Cortex of kidney (tissue), 1 donor: ENCODE measurements at places on chromosomes 1 and 21.

DNA sequence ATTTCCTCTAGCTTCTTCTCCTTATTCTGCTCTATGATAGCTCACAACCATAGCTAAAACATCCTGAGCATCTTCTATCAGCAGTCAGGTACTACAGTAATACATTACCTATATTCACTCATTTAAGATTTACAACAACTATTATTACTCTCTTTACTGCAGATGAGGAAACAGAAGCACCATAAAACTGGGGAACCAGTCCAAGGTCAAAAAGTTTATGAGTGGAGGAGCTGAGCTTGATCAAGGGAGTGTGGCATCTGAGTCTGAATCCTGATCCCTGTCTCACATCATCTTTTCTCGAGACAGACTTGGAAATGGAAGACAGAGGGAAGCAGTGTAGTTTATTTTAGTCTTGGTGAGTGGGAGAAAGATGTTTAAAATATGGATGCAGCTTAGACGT, 288.6 kb downstream of the RGS7 start:
- no peak for DNase-seq

DNA sequence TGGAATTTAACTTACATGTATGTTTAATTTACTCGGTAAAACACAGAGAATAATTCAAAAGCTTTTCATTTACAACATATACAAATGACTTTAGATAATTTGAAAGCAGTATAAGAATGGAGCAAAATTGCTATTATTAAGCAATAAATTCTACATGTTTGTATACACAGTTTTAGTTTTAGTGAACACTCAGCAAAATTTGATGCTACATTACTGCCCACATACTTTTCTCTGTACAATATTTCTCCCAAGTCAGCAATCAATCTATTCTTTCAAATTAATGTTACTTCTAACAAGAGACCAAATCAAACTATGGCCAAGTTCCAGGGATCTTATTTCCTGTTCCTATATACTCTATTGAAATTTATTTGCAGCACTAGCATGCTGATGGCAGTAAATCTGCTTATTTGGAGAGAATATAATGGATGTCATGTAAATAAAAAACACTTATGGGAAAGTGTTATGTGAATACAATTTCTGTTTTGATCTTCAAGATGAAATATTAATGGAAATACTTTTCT, 82.6 kb upstream of the BRINP3 start:
- DNase-seq, result no peak

GRCh38 chr1:16112596-16113555, 39.4 kb upstream of the FAM131C start:
- no peak for DNase-seq

DNA sequence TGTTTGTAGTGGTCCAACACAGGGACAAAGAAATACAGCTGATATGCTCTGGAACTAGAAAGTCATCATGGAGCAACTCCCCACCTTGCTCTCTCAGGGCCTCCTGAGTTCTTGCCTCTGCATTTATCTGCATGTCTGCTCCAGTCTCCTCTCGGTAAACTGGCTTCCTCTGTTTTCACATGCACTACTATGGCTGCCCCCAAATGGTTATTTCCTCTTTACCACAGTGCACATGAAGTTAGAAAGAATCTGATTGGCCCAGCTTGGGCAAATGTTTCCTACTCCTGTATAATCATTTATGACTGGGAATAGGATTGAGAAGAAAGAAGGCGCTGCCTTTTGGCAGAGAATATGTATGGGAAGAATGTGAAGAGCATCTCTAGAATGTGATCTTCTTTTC, 16.5 kb upstream of the PSMB2 start:
- no peak for DNase-seq

DNA sequence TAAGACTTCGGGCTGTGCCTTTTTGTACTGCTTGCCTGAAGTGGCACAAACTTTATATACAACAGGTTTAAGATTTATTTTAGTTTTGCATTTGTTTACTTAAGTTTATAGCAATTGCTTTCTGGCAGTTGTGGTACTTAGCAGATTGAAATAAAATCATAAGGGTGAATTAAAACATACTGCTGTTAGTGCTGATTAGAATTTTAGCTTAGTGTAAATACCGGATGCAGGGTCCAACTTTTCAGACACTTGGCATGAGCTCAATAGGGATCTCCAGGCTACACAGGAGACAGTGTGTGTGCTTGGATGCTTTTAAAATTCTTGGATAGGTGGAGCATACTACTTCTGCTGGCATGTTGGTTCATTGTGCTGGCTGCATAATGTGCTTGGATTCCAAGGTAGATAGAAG, 159.6 kb downstream of the NFIA start:
- DNase-seq, result no peak

DNA sequence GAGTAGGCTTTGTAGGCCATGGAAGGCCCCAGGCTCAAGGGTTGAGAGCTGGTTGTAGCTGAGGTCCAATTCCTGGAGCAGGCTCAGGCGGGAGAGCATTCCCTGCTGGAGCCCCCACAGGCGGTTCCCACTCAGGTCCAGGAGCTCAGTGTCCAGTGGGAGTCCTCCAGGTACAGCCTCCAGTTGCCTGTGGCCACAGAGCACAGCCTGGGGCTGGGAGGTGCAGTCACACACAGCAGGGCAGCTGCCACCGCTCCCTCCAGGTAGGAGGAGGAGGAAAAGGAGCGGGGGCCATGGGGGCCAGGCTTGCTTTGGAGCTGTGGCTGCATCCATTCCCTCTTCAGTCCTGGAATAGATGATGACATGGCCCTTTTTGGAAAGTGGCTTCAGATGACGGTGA, 2.8 kb downstream of the LINGO4 start:
- no peak for DNase-seq

GRCh38 chr1:201648066-201648906, 109.4 kb downstream of the NAV1 start:
- DNase-seq, result no peak

- no peak for DNase-seq
Measured at GRCh38 chr1:230069796-230070195, 2.8 kb downstream of the GALNT2 start.

DNA sequence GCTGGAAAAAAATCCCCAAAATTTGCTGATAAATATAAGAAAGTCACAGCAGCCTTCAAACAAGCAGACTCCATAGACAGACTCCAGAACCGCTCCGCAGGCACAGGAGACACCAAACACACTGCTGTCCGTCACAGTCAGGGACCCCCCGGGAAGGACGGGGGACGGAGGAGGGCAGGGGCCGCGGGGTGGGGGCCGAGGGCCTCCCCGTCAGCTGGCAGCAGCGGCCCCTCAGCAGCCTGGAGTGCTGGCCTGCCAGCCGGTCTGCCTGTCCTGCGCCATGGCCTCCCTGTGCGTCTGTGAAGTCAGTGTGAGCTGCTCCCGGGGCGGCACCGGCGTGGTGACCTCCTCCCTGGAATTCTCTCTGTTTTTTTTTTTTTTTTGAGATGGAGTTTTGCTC, 10.1 kb upstream of the C1orf159 start:
- DNase-seq, result no peak

DNA sequence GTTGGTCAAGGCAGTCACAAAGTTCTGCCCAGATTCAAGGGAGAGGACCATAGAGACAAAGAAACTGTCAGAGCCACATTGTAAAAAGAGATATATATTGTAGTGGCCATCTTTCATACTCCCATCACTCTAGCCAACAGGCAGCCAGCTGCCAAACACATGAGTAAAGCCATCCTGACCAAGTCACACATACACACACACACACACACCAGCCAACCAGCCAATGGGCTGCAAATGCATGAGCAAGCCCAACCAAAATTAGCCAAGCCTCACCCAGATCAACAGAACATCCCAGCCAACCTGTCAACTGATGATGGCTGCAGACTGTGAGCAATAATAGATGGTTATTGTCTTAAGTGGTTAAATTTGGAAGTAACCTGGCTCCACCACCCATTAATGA, 120.7 kb downstream of the SEC16B start:
- DNase-seq, result no peak

DNA sequence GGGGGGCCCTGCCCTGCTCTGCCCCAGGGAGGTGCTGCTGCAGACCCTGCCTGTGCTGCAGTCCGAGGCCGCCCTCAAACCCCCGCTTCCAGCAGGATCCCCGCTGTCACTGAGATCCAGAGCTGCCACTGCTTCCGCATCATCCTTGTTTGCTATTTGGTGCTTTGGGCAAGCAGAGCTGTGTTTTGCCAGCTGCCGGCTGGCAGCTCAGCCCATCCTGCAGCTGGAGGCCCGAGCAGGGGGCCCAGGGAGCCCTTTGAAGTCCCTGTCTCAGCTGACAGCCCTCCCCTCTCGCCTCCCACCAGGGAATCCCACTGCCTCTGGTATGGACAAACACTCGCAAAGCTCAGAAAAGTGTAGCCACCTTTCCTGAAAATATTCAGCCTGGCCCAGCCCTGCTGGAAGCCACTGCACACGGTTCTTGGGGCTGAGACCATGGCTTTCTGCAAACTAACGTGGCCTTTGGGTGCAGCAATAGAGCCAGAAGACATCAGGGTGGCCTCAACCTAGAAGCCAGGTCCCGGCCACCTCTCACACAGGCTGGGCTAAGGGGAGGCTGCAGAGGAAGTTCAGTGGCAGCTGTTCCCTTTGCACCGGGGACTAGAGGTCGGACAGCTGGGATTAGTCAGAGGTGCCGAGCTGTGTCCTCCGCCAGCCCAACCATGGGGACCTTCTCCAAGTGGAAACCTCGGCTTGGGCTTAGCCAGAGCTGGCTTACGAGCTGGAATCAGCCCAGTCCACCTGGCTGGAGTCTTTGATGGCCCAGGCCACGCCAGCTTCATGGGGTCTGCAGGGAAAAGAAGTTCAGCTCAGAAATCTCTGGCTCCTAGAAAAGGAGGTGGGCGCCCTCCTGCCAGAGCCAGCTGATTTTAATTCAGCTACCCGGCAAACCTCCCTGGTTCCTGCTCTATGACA, 107.1 kb downstream of the SPSB1 start:
- DNase-seq, result no peak

DNA sequence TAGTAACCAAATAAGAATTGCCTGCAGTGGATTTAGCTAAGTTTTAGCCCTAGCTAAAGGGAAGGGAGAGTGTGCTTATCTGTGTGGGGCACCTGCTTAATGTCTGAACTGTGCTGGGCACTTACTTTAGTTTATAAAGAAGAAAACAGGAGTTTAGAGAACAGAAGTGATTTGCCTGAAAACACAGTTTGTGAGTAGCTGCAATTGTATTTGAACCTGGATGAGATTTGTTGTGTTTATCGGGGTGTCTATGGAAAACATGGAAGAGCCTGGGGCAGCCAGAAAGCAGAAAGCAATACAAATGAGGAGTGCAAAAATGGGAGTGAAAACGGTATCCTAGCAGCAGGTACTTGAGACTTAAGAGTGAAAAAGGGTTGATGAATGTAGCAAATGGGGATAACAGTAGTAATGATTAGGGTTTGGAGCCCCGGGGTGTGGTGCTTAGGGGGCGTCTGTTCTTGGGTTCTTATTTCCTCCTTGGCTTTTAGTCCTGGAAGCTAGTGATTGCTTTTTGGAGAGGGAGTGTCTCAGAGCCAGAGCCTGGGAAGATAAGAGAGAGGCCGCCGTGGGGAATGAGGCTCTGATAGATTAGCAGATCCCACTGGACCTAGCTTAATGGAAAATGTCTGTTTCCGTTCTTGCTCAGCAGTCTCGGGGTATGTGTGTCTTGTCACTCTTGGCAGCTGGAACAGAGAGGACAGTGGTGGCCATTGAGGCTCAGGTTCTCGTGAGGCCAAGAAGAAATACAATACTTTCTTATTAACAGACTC, 5.6 kb downstream of the PRCC start:
- no peak for DNase-seq

DNA sequence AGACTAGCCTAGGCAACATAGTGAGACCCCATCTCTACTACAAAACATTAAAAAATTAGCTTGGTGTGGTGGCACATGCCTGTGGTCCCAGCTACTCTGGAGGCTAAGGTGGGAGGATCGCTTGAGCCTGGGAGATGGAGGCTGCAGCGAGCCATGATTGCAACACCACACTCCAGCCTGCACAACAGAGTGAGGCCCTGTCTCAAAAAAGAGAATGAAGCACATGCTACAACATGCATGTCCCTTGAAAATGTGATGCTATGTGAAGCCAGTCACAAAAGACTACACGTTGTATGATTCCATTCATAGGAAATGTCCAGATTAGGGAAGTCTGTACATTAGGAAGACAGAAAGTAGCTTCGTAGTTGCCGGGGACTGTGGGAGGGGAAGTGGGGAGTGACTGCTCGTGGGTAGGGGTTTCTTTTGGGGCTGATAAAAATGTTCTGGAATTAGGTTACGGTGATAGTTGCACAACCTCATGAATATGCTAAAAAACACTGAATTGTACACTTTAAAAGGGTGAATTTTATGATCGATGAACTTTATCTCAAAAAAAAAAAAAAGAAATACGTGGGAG, 202.1 kb downstream of the KAZN start:
- no peak for DNase-seq

GRCh38 chr1:55584526-55585401, 369.6 kb upstream of the USP24 start:
- DNase-seq, result no peak

- no peak for DNase-seq
Measured at GRCh38 chr1:34398916-34399275, 222.2 kb downstream of the C1orf94 start.

DNA sequence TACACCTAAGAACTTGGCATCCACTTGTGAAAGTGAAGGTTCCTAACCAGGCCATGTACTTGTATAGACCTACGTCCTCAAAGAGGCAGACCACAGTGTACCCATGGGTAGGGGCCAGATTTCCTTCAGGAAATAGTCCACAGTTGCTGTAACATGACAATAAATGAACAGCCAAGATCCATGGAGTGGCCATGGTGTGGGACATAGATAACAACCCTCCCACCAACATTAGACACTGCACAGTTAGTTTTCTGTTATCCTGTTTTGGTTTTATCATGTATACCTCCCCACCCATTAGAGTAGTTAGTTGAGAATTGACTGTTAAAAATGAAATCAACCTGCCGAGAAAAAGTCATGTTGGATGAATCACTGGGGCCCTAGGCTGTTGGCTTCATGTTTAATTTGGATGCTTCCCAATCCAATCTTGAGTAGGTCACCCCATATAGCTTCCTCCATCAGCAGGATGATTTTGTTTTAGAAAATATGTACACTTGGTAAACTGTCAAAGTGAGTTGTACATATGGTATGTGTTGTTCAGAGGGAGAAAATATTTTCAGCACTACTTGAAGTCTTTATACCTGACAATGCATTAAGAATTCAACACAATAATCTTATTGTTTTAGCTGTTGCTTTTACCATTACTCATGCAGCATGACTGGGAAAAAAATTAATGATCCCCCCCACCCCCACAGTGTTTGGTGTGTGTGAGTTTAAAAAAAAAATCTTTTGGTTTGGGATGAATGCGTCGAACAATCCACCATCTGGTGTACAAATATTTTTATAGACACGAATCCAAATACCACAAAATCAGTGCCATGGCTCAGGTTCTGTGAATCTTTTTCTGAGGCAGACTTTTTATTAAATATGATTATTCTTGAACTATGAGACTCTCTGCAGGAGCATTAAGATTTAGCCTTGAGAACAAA, 88.3 kb upstream of the ARHGAP29 start:
- DNase-seq, result no peak

- no peak for DNase-seq
Measured at GRCh38 chr1:153525088-153525728, 10.6 kb downstream of the S100A6 start.
